Astrocyte (in vitro differentiated cells and primary cell): ENCODE measurements at places on chromosomes 2 and 18.
A peak's percentile ranks its signal among the peaks of the same experiment; 100 is the strongest.

DNA sequence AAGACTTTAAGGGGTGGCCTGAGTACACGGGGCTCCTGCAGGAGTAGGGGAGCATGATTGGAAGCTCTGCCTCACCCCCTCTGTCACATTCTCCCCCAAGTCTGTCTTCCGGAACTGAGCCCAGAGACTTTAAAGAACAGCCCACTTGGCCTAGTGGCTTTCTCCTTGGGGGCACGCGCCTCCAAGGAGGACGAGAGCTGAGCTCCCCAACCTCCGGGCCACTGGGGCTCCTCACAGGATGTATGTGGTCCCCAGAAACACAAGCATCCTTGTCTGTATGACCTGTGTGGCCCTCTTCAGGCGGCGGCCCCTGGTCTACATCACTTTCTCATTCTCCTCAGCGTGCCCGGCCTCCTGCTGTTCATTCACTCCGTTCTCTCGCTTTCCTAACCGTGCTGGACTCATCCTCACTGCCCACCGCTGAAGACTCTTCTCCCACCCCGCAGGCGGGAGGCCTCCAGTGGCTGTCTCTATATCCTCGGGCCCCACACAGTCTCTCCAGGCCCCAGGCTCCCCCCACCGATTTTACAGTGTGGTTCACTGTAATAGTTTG lies 23.7 kb downstream of the KCNF1 start:
- DNase-seq: no peak

DNA sequence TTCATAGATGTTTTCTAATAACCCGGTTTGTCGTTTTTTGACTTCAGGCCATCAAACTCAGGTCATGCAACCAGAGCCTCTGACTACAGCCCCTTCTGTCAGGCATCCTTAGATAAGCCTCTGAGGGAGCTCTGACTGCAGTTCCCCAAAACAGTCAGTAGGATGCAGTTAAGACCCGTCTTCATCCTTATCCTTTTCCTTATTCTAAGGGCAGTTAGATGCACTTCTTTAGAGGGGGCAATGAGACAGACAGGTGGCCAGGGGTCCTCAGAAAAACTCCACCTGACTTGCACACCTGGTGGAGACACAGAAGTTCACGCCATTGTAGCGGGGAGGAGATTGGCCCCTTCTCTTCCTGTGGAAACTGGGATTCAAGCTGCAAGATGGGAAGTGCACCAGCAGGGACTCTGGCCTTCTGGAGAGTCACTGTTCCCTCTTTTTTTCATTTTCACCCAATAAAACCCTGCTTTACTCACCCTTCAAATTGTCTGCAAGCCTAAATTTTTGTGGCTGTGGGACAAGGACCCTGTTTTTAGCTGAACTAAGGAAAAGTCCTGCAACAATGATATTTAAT lies 104.8 kb upstream of the TFPI start:
- DNase-seq: peak; percentile 10

GRCh38 chr18:33580546-33580945 lies 2.5 kb downstream of the ASXL3 start:
- DNase-seq: no peak

GRCh38 chr2:112339986-112340385 lies 64.6 kb downstream of the ZC3H6 start:
- no peak for DNase-seq

DNA sequence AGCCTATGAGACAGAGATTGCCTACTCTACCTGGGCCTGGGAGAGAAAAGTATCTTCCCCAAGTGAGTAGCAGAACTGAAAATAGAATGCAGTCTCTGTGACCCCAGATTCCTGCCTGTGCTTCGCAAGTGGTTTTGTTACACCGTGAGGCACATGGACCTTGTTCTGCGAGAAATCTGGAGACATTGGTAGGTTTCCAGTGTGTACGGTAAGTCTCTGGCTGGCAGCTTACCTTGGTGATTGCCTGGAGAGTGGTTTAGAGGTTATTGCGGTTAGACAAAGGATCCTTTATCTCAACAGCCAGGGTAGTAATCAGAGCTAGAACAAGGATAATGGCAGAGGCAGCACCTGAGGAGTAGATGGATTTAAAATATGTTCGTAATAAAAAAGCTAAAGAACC lies 606.0 kb upstream of the GCFC2 start:
- DNase-seq: no peak

DNA sequence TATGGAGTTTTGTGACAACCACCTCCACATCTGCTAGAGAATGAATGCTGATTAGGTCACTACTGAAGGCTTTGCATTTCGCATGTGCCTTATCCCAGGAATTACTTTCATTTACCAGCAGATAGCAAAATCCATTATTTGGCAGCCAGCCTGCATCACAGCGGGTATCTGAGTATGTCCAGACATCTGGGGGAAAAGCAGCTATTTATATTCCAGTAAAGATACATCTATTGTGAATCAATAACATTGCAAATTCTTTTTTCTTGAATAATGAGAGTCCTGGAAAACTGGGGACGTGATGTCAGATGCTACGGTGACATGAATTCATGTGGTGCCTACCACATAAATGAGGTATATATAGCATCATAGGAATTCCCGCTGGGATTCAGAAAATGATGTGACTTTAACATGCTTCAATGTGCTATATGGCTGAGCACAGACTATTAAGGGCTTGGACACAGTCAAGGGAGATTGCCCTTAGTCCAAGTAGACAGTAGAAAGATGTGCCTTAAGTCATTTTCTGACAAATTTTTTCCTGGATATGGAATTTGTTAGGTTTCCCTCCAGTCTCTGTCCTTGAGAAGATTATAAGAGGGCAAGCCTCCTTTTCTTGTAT lies 84.2 kb upstream of the CD302 start:
- DNase-seq: no peak

- no peak for DNase-seq
Observed at GRCh38 chr18:74040008-74040407, 107.6 kb downstream of the FBXO15 start.

- peak; percentile 98 for DNase-seq
Observed at GRCh38 chr2:5914811-5915611, 222.8 kb downstream of the SOX11 start.

GRCh38 chr2:108870069-108870644 lies 83.6 kb downstream of the CCDC138 start:
- no peak for DNase-seq

DNA sequence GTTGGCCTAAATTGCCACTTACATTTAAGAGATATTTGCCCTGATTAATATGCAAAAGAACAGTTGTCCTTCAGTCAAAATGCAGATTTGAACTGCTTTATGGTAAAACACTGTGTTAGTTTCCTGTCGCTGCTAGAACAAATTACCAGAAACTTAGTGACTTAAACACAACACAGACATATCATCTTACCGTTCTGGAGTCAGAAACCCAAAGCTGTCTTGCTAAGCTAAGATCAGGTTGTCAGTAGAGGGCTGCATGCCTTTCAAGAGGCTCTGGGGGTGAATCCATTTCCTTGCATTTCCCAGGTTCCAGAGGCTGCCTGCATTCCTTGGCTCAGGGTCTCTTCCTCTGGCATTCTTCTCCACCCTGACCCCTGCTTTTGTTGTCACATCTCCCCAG lies 149.5 kb downstream of the FAM161A start:
- DNase-seq: no peak

- no peak for DNase-seq
Observed at GRCh38 chr2:232794981-232795380, 18.6 kb upstream of the KCNJ13 start.

- no peak for DNase-seq
Observed at GRCh38 chr2:170454471-170455372, 260.4 kb upstream of the SP5 start.

DNA sequence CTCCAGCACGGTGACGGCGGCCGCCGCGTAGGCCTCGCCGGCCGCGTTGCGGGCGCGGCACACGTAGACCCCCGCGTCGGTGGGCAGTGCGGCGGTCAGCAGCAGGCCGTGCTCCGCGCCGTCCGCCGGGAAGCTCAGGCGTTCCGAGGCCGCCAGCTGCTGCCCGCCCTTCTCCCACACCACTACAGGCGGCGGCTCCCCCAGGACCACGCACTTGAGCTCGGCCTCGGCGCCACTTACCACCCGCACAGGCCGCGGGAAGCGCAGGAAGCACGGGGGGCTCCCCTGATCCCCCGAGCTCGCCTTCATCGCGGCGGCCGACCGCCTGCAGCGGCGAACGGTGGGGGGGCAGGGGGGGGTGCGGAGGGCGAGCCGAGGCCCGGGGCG lies 422 bp downstream of the OBSL1 start:
- DNase-seq: peak; percentile 13

GRCh38 chr18:41783879-41784278 lies 171.2 kb upstream of the PIK3C3 start:
- DNase-seq: no peak

DNA sequence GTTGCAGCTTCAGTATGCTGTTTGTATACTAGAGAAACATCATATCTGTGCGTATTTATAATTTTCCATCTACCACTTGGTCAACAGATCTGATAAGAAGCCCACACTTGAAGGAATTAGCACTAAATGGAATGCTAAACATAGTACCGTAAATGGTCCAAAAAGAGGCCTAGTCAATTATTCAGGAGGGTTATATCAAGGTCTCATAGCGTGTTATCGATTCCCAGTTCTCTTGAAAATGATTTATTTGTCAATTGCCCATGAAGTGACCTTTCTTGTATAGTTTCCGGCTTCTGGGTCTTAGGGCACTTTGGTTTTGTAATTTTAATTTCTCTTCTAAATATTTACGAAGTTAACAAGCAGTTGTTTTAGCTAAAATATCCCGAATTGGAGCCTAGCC lies 18.4 kb downstream of the SH3RF3 start:
- DNase-seq: no peak

GRCh38 chr2:46776687-46777327 lies 138.8 kb downstream of the MCFD2 start:
- DNase-seq: peak; percentile 57
